Left cardiac atrium (tissue), 4 donors: ENCODE measurements at places on chromosomes 16 and 17.

DNA sequence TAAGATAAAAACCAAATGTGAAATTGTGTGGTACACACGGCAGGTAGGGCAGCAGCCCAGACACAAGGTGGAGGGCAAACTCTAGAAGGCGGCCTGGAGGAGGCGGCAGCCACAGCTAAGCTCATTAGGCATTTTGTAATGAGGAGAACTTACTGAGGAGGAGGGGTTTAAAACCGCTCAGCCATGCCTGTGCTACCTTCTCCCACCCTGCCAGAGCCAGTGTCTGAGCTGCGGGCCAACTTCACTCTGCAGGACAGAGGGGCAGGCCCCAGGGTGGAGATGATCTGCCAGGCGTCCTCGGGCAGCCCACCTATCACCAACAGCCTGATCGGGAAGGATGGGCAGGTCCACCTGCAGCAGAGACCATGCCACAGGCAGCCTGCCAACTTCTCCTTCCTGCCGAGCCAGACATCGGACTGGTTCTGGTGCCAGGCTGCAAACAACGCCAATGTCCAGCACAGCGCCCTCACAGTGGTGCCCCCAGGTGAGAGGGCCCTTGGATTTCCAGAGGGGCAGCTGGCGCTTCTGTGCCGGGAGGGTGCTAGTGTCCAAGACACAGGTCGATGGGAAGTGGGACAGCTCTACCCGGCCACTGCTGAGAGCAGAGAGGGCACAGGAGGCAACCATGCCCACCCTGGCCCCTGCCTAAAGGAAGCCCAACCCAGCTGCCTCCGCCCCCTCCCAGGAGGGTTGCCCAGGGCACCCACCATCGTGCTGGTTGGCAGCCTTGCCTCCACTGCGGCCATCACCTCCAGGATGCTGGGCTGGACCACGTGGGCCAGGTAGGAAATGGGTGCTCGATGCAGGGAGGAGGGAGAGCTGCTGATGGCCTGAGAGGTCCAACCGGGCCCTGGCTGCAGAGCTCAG lies 4.3 kb upstream of the SYNGR2 start:
- no peak for DNase-seq

DNA sequence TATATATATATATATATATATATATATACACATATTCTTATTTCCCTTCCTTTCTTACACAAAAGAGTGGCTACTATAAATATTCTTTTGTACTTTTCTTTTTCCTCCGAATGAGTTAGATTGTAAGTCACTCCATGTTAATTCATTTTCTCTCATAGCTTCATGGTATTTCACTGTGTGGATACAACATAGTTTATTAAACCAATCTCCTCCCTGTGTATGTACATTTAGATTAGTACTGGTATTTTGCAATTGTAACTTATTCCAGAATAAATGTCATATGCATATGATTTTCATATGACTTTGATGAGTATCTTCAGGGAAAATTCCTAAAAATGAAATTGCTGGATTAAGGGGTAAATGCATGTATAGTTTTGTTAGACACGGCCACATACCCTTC lies 20.0 kb upstream of the FA2H start:
- DNase-seq, result no peak

DNA sequence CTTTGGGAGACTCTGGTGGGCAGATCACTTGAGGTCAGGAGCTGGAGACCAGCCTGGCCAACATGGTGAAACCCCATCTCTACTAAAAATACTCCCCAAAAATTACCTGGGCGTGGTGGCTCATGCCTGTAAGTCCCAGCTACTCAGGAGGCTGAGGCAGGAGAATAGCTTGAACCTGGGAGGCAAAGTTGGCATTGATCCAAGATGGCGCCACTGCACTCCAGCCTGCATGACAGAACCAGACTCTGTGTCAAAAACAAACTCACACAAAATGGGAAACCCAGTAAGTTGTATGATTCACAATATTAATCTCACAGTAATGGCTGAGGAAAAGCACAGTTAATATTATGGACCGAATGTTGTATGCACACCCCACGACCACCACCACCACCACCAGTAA lies 24.3 kb downstream of the WSB1 start:
- DNase-seq, result no peak

- DNase-seq, result no peak
Observed at GRCh38 chr17:2380950-2381649, 19.8 kb downstream of the MNT start.

GRCh38 chr16:21638573-21638975 lies 13.8 kb downstream of the IGSF6 start:
- no peak for DNase-seq
